Pulmonary artery endothelial cell (primary cell): ENCODE measurements at places on chromosomes 6 and 20. TPM values are rescaled to one million over a fixed set of nuclear protein-coding genes. Genes with fewer than 3 reads are reported as not detected.

GRCh38 chr6:7562769-7563168 is 21.3 kb downstream of the DSP start:
- DNase-seq: no peak

GRCh38 chr6:17601386-17601703 is 1.2 kb downstream of the FAM8A1 start:
- no peak for DNase-seq

DNA sequence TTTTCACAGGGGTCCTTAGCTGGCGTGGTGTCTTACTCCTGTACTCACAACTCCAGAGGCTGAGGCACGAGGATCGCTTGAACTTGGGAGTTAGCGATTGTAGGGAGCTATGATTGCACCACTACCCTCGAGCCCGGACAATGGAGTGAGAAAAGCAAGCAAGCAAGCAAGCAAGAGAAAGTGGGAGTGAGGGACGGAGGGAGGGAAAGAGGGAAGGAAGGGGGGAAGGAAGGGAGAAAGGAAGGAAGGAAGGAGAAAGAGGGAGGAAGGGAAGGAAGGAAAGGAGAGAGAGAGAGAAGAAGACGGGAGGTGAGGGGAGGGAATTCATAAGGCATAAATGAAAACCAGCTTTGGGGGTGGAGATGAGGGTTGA is 120.5 kb downstream of the TRIM27 start:
- DNase-seq: no peak

DNA sequence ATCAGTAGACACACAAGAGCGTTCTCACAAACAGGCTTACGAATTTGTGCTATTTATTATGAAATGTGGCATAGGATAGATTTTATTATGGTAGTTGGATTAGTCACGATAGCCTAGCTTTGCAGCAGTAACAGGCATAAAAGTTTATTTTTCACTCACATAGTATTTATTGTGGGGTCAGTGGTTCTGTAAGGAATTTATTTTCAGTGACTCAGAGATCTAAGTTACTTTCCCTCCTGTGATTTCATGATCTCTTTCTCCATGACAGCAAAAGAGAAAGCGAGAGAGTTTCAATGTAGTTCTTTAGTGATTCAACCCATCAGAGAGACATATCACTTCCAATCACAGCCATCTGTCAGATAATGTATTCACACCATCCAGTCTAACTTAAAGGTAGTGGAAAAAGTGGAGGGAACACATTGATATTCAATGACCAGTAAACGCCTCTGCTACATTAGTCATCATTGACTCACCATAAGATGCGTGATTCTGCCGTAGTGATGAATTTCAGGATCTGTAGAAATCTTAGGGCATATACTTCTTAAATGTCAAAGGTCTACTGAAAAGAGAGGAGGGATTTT is 605.5 kb downstream of the HDGFL1 start:
- DNase-seq: no peak

- no peak for DNase-seq
Measured at GRCh38 chr20:53920647-53921245, 149.6 kb downstream of the BCAS1 start.

The RSPH9 gene
- 0.32 and 0.40 TPM in 2 replicates for total RNA-seq

The ELOVL2 gene
- total RNA-seq: not detected in 2 replicates
